ENCODE measurements at places on chromosomes 6 and 20.

- DNase-seq: no peak
These were observed 18.1 kb upstream of the ZSCAN9 start for GRCh38 chr6:28206928-28207509.

- peak; percentile 85 for DNase-seq
These were observed 20.4 kb downstream of the HLA-G start for GRCh38 chr6:29847871-29848630.

- no peak for DNase-seq
These were observed 101.9 kb downstream of the LRFN2 start for GRCh38 chr6:40485300-40485699.

GRCh38 chr6:70884074-70884983 is 72.5 kb downstream of the B3GAT2 start:
- DNase-seq: peak; percentile 77

Measured in adrenal gland (tissue), 19 donors.